ENCODE measurements at places on chromosomes 3 and 15.

- DNase-seq = no peak
Measured at GRCh38 chr3:71554649-71555048, 28.9 kb downstream of the FOXP1 start.

DNA sequence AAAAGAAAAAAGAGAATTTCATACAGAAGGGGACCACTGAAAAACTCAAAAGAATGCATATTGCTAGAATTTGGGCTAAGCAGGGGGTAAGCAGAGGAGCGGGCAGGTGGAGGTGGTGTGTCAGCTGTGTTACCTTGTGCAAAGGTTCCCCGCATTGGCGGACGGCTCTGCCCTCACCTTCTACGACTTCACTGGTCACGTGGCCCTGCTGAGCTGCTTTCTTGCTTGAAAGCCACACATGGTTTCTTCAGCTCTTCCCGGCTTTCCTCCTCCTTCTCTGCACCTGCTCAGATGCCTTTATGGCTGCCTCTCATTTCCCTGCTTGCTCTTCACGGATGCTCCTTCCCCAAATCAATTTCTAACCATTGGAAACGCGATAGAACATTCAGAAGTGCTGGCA, 30.5 kb downstream of the FAH start:
- DNase-seq = no peak

GRCh38 chr3:71495708-71496472, 87.6 kb downstream of the FOXP1 start:
- no peak for DNase-seq

GRCh38 chr3:13025090-13025489, 48.1 kb downstream of the IQSEC1 start:
- no peak for DNase-seq

- DNase-seq = no peak
Measured at GRCh38 chr3:159236321-159236720, 434.5 kb downstream of the MFSD1 start.

GRCh38 chr3:138944929-138945708, 1.8 kb downstream of the FOXL2 start:
- no peak for DNase-seq

GRCh38 chr15:34584330-34584668, 848 bp upstream of the GOLGA8B start:
- DNase-seq = no peak

GRCh38 chr3:152827313-152827712, 7.6 kb upstream of the P2RY1 start:
- no peak for DNase-seq

GRCh38 chr3:87207460-87207859, 19.6 kb upstream of the CHMP2B start:
- no peak for DNase-seq

- no peak for DNase-seq
Measured at GRCh38 chr3:194736277-194736895, 50.7 kb downstream of the FAM43A start.

DNA sequence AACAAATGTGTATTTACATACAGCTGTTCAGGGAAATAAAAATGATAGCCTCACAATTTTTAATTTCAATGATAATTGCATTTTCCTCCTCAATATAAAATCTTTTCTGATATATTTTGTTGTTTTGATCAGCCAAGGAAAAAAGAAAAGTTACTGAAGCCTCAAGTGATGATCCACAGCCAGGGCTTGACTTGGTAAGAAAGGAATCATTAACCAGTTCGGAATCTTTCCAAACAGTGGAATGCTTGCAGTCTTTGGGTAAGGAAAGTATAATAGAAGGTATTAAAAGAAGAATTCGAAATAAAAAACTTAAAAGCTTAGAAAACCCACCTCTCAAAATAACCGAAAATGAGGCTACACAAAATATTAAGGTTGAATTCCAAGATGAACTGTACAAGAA, 1.0 kb downstream of the TOPAZ1 start:
- DNase-seq = no peak

GRCh38 chr3:62755285-62755684, 119.9 kb downstream of the CADPS start:
- no peak for DNase-seq

DNA sequence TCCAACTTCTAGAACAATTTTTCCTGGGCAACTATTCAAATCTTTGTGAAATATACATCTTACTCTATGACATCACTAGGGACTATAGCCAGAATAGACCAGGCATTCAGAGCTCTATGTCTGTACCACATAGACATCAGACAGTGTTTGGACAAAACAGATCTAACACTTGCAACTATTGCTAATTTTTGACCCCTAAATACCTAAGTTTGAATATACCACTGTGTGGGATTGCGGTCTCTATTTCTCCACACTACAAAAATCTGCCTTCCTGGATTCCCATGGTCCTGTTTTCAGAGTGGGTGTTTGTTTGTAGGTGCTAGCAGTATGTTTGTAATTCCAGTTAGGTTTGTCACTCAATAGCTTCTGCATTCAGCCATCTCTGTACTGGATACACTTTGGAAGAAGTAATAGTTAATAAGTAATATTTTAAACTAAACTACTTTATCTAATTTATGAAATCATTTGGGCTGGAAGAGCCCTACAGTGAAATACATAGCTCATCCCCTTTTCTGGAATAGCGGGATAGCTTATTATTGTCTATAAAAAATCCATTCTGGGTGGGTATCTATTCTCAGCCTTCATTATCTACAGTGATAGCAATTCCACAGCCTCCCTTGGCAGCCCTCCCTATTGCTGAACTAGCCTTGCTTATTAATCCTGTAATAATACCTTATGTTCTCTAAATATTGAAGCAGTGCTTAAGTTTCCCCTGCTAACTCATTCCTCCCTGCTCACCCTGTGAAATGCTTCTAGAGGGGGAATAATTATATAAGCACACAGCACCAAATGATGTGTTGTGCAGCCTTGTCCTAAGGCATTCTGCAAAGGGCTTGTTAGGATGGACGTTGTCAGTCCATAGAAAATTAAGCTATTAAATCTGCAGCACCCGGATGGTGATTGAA, 49.4 kb downstream of the RBMS3 start:
- DNase-seq = no peak

- DNase-seq = no peak
Measured at GRCh38 chr15:76337059-76337695, 604 bp downstream of the ISL2 start.

- DNase-seq = no peak
Measured at GRCh38 chr3:11624161-11624560, 19.6 kb downstream of the VGLL4 start.

DNA sequence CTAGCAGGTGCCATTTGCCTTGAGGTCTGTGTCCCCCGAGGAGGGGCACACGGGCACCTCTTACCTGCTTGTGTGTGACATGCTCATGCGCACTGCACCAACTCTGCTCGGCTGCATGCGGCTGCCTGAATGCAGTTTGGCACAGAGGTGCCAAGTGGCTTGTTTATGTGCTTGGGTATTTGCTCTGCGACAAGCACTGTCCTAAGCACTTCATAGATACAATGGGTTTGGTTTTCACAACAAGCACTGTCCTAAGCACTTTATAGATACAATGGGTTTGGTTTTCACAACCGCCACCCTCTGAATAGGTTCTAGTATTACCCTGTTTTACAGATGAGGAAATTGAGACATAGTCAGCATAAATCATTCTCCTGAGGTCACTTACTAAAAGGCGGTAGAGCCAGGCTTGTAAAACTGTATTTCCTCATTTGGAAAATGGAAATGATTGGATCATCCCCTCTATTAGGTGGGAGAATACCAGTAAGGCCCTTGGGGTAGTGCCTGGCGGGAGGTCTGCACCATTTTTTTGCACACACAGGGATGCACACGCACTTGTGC, 487 bp downstream of the ITIH4 start:
- no peak for DNase-seq

GRCh38 chr15:81074773-81075172, 59.3 kb upstream of the CFAP161 start:
- no peak for DNase-seq

DNA sequence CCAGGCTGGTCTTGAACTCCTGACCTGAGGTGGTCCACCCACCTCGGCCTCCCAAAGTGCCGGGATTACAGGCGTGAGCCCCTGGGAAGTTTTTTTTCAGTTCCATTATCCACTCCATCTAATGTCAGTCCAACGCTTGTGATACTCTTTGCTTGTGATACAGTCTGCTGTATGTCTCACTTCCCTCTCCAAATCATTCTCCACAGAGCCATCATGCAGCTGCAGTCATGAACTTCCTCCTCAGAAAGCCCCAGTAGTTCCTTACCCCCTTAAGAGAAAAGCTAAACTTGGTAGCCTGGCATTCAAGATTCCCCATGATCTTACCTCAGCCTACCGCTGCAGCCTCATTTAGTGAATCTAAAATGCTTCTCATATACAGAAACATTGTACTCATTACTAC, 2.3 kb downstream of the ARPC4 start:
- DNase-seq = no peak

DNA sequence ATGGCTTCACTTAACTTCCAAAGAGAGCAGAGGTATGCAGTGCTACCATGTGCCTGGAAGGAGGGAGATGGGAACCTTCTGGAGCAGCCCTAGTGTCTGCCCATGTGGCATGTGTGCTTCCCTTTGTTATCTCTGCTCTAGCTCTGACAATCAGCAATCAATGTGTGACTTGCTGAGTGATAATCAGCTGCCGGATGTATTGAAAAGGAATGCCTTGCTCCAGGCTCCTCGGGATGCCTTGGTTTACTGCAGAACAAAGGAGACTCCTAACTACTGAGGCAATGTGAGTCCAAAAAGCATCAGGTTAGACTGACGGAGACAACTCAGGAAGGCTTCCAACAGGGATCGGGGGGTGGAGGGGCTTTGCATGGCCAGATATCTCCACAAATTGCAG, 36.0 kb upstream of the CORO2B start:
- no peak for DNase-seq

DNA sequence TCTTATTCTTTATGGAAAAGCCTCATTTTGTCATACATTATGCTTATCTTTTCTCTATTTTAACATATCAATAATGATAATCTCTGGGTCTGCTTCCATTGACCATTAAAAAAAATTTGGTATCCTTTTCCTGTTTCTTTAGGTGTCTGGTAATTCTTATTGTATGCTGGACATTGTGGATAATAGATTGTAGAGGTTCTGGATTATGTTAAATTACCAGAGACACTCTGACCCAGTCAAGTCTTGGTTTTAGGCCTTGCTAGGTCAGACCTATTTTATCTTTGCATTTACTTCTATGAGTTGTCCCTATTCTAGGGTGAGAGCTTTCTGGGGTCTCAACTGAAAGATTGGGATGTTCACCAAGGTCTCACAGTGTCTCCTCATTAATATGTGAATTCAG, 9.3 kb downstream of the MOBP start:
- no peak for DNase-seq

- no peak for DNase-seq
Measured at GRCh38 chr3:159766563-159767185, 222.0 kb upstream of the IL12A start.

GRCh38 chr15:26739791-26740190, 33.1 kb downstream of the GABRB3 start:
- DNase-seq = no peak

GRCh38 chr15:78429477-78429876, 8.5 kb upstream of the IREB2 start:
- no peak for DNase-seq

DNA sequence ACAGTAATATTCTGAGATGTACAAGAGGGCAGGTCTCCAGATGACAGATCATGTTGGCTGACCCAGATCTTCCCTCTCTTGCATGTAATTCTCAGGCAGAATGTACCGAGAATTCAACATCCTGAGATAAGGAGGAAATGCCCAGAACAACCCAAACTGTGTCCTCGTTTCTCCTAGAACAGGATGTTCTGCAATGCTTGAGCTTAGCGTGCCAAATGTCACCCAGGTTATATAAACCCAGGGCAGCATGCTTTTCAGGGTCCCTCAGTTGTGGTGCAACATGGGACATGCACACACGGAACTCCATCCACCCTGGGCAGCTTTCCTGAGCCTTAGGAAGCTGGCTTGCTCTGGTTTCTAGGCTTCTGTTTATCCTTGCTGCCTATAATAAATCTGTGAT, 102.1 kb upstream of the CMC1 start:
- DNase-seq = no peak

DNA sequence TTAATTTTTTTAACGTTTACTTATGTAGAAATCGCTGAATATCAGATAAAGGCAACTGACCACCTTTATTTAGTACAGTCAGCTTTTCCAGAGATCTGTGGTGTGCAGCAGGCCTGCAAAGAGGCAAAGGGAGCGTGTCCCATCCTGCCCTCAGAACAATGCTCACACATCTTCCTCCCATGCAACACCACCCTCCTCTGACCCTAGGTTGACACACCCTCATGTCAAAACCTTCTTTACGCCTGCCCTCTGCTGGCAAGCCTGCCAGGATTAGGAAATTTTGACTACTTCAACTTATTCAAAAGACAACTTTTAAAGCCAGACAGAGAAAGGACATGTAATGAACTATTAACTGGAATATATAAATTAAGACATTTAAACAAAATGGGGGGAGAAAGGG, 513.7 kb downstream of the FOXP1 start:
- DNase-seq = peak; percentile 51

DNA sequence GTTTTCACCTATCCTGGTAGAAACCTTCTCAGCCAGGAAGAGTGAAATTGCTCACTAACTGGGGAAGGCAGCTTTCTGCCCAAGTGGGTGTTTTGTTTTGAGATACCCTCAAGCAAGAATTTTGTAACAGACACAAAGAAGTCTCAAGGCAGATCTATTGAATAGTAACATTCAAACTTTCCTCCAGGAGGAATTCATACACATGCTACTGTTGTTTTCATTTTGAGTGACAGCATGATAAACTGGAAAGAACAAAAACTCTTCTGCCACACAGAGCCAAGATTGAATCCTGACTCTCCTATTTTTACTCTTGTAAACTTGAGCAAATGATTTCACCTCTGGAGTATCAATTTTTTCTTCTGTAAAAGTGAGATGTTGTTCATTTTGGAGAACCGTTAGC, 54.8 kb upstream of the MBNL1 start:
- DNase-seq = no peak

DNA sequence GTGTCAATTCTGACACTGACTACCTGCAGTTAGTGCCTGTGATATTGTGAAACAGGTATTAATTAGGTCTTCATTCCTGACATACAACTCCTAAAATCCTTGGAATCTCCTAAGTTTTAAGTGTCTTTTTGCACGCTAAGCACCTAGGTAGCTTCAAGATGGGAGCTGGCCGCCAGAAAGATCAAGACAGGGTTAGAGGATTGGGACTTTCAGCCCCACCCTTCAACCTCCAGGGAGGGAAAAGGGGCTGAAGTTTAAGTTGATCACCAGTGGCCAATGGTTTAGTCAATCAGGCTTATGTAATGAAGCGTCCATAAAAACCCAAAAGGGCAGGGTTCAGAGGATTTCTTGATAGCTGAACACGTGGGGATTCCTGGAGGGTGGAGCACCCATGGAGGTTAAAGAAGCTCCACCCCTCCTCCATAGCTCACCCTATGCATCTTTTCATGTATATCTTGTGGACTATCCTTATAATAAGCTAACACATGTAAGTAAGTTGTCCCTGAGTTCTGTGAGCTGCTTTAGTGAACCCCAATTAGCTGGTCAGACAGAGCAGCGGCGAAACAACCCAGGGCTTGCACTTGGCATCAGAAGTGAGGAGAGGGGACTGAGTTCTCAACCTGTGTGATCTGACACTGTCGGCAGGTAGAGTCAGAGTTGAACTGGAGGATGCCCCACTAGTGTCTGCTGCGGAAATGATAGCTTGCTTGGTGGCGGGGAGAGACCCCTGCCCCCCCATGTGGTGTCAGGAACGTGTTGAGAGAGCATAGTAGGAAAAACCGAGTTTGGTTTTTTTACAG, 12.8 kb upstream of the SRP14 start:
- no peak for DNase-seq

GRCh38 chr15:50119063-50120040, at the start of gene ATP8B4:
Gene ATP8B4, minus strand, starts transcription at chr15:50119233. Its CDS starts 12,267 bp downstream, at chr15:50106966.
- DNase-seq = no peak
